ENCODE measurements at places on chromosomes 4 and X.

DNA sequence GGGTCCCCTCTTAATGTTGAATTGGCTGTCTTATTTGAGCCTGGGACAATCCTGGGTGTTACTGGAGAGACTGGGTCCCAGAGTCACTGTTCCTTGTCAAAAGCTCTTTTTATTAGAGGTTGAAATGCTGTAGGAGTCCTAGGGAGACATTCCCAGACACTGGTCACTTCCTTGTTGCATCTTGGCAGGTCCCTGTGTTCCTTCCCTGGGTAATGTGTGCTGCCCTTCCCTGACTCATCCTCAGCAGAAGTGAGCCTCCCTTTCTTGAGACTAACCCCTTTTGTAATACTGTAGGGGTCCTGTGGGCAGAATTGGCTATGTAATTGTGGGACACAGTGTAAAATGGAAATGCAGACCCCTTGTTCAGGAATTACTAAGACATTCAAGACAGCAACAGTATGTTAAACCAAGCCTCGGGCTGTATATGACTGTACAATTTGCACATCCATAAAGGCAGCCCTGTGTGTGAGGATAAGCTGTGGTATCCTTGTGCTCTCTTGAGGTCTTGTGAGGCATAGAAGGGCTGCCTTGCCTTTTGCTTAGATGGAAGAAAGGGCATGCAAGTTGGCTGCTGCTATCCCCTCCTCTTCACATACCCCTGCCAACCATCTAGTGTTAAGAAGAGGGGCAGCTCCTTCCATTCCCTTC, 53.5 kb downstream of the DCLK2 start:
- H3K27me3 ChIP-seq, result no peaks in the 10 kb centered on the region
- no peak overlapping the region for H3K27ac ChIP-seq
- no peaks in the 10 kb centered on the region for H3K36me3 ChIP-seq
- H3K4me1 ChIP-seq, result no peaks in the 10 kb centered on the region

- no peaks in the 10 kb centered on the region for H3K36me3 ChIP-seq
- H3K4me3 ChIP-seq, result no peak overlapping the region
- no peak for DNase-seq
These were observed 46.5 kb upstream of the RAB9B start for GRCh38 chrX:103878466-103879122.

DNA sequence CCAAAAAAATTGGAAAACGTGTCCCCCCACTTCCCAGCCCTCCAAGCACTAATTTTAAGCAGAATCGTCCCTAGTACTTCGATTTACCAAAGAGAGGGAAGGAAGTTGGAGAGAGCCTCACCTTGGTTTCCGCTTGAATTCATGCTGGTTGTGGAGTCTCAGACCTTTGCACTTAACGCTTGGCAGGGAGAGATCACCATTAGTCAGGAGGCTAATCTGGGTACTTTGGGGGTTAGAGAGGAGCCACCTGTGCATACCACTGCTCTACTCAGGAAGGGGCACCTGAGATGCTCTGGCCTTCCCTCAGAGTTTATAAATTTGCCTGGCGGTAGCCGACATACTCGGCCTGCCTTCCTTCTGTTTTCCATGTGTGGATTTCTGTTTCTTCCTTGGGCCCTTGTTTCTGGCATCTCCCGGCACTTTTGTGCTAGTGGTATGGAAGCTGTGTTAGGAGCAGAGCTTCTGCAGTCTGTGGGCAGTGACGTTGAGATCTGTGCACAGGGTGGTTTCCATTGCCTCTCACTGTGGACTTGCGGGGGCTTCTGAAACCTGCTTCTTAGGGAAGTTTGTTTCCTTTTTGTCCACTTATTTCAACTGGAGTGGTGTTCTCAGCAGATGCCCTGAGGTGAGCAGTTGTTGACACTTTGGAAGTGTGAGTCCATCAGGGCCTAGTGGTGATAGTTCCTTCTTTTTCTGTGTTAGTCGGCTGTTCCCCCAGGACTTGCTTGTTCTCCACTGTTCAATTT, 104.2 kb downstream of the TMEM131L start:
- peaks cover 42% of the 10 kb centered on the region for H3K4me1 ChIP-seq
- H3K36me3 ChIP-seq, result peaks cover 8% of the 10 kb centered on the region
- H3K27ac ChIP-seq, result no peak overlapping the region
- H3K27me3 ChIP-seq, result no peaks in the 10 kb centered on the region

GRCh38 chr4:3720466-3720865, 45.7 kb upstream of the ADRA2C start:
- DNase-seq, result no peak
- H3K4me1 ChIP-seq, result no peaks in the 10 kb centered on the region
- H3K4me3 ChIP-seq, result no peak overlapping the region
- H3K27ac ChIP-seq, result no peak overlapping the region
- H3K36me3 ChIP-seq, result no peaks in the 10 kb centered on the region

- H3K27ac ChIP-seq, result no peak overlapping the region
- no peak for DNase-seq
- no peaks in the 10 kb centered on the region for H3K4me1 ChIP-seq
These were observed 253.7 kb upstream of the TAPT1 start for GRCh38 chr4:16480011-16480410.

- H3K4me1 ChIP-seq, result no peaks in the 10 kb centered on the region
- H3K36me3 ChIP-seq, result no peaks in the 10 kb centered on the region
- no peaks in the 10 kb centered on the region for H3K27me3 ChIP-seq
These were observed 60.5 kb upstream of the TRIM2 start for GRCh38 chr4:153143527-153144348.

DNA sequence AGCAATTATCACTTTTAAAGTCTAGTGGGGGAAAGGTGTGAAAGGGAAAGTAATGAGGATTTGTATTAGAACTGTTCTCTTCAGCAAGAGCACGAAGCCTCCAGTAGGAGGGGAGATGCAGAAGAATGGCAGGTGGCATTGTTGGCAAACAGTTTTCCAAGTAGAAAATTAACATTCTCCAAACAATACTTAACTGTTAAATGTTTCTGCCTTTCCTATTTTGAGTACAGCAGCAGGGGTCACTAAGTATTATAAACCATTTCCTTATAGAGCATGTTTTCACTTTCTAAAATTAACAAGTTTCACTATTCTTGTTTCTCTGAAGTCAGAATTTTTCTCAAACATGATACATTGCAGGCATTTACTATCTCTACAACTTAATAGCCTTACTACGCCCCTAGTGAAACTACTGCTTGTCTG, 58.7 kb downstream of the LEF1 start:
- H3K27ac ChIP-seq, result no peak overlapping the region
- H3K27me3 ChIP-seq, result no peaks in the 10 kb centered on the region
- H3K4me3 ChIP-seq, result no peak overlapping the region

GRCh38 chr4:110417136-110417535, 58.8 kb upstream of the ENPEP start:
- H3K4me1 ChIP-seq, result no peaks in the 10 kb centered on the region
- H3K4me3 ChIP-seq, result no peak overlapping the region
- no peaks in the 10 kb centered on the region for H3K27me3 ChIP-seq
- no peak for DNase-seq
- H3K27ac ChIP-seq, result no peak overlapping the region

Data from CD8-positive, alpha-beta memory T cell (primary cell).